ENCODE measurements at places on chromosomes 4 and X. TPM values are rescaled to one million over a fixed set of nuclear protein-coding genes. Genes with fewer than 3 reads are reported as not detected.

Gene TRO
- 6.6 TPM for total RNA-seq

Gene SPANXN4
- total RNA-seq, result not detected

Gene ZNF630
- total RNA-seq, result 0.65 TPM

Gene REPS2
- total RNA-seq, result 6.3 TPM

Gene RAB33A
- not detected for total RNA-seq

Gene SSX1
- total RNA-seq, result not detected

Gene DTHD1
- total RNA-seq, result not detected

Gene PFKFB1
- total RNA-seq, result 54.6 TPM

Gene DHX15
- total RNA-seq, result 118 TPM

Gene ANK2
- 49.4 TPM for total RNA-seq

Gene CCKAR
- not detected for total RNA-seq

Gene ANKRD37
- total RNA-seq, result 10.9 TPM

Gene UNC5C
- total RNA-seq, result 0.57 TPM

Gene CT47B1
- total RNA-seq, result not detected

Gene SMR3B
- total RNA-seq, result not detected

Gene ARHGAP6
- total RNA-seq, result 36.5 TPM

Gene DAPP1
- 28.0 TPM for total RNA-seq
